ENCODE measurements at places on chromosomes 3 and 15. TPM values are rescaled to one million over a fixed set of nuclear protein-coding genes. Genes with fewer than 3 reads are reported as not detected.

Gene SCN11A
- total RNA-seq: not detected

Gene TUSC7
- total RNA-seq: not detected

Gene KNL1
- 15.5 TPM for total RNA-seq

Gene CACNA2D2
- total RNA-seq: 0.17 TPM

Gene BHLHE40
- 13.6 TPM for total RNA-seq

Gene THOC7
- total RNA-seq: 62.9 TPM

Gene GP9
- total RNA-seq: not detected

Gene THRB
- 0.84 TPM for total RNA-seq

Gene TTC21A
- 0.59 TPM for total RNA-seq

Gene GABRG3
- total RNA-seq: not detected

Gene CLEC3B
- 23.4 TPM for total RNA-seq

Gene AAGAB
- total RNA-seq: 29.9 TPM

Gene COL6A5
- not detected for total RNA-seq

Gene SEMA3G
- total RNA-seq: not detected

Gene FGF7
- 9.2 TPM for total RNA-seq

Gene CFAP100
- total RNA-seq: not detected

Gene RLBP1
- total RNA-seq: not detected

Gene IGF2BP2
- 67.6 TPM for total RNA-seq

Gene TICRR
- total RNA-seq: 10.3 TPM

Gene CD200
- total RNA-seq: 5.0 TPM

Gene GREM1
- total RNA-seq: 26.1 TPM

Gene LARP6
- 83.9 TPM for total RNA-seq

Gene GATM
- 0.15 TPM for total RNA-seq

Gene ADAMTS9
- total RNA-seq: 2.5 TPM

Gene TMEM207
- not detected for total RNA-seq

Gene ZNF385D
- total RNA-seq: 1.3 TPM

Gene TRH
- not detected for total RNA-seq

Gene SQOR
- 36.3 TPM for total RNA-seq

Gene RBM6
- total RNA-seq: 24.7 TPM

Gene PHLDB2
- total RNA-seq: 18.0 TPM

Measured in bronchus fibroblast of lung (primary cell).